ENCODE measurements at places on chromosomes 13 and 19.

DNA sequence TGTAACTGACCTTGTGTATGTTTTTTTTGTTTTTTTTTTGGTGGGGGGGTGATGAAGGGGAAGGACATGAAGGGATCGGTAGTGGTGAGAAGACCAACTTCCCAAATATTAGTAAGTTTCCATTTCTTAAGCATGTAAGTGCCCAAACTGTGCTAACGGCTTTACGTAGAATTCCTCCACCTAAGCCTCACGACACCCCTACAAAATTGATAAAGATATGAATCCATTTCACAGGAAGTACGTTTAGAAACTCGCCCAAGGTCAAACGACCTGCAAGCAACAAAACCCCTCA is 649 bp downstream of the UQCRFS1 start:
- DNase-seq: no peak

DNA sequence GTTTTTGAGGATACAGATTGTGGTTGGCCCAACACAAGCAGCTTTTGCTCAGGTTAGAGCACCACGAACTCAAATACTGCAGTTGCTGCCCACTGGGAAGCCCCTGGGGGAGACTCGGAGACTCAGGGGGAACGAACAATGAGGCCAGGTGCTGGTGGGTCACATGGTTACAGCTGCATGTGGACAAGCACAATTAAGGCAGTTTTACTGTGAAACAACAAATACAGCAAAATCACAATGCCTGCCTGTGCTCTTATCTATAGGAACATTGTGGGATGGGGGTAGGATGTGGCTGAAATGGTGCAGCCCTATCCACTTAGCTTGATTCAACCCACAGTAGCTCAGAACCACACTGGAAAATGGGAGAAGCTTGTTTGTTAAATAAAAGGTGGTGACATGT is 119.7 kb upstream of the SPATA13 start:
- DNase-seq: no peak

DNA sequence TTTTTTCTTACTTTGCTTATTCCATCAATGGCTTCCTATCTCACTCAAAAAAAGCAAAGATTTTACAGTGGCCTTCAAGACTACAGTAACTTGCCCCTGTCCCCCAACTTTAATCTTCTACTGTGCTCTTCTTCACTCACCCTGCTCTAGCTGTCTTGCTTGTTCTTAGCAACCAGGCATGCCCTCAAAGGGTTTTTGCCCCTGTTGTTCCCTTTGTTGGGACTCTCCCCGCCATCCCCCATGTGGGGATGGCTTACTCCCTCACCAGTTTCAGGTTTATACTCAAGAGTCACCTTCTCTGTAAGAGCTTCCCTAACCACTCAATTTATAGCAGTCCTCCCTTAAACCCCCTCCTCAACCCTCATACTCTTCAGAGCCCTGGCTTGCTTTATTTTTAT is 5.4 kb downstream of the MTMR6 start:
- DNase-seq: no peak

DNA sequence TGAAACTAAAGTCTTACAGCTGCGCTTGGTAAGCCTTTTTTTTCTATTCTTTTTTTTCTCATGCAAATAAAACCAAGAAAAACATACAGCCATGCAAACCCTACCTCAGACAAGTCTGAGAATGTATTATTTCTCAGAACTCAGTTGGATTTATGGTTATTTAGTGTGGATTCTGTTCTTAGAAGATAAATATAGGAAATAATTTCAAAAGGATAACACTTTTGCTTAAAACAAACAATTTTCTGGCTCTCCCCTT is 40.7 kb upstream of the TNFSF11 start:
- DNase-seq: no peak

GRCh38 chr19:30393729-30394480 is 21.7 kb downstream of the ZNF536 start:
- DNase-seq: no peak

DNA sequence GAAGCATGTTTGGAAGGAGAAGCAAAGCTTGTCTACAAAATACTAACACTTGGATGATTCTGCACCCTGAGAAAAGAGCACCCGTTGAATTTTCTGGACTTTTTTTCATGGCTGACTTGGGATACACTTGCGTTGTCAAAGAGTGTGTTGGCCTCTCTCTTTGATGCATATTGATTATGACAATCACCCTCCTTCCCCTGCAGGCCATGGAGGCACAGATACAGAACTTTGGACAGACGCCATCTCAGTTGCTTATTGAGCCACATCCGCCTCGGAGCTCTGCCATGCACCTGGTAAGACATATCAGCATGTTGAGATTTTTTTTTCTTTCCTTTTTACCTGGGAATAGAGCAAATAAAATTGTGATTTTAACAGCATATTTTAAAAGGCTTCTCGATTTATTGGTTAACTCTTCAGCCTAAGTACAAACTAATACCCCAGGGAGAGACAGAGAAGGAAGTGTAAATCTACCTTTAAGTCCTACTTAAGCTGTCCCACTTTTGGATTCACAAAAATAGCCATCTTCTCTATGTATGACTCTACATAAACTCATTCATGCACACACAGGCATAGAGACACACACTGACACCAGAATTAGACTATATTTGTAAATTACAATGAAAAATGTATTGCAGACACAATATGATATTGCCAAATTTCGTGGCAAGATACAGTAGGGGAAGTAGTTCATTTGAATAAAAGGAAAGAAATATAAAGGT is 169.7 kb upstream of the MAB21L1 start:
- DNase-seq: no peak

GRCh38 chr19:47610902-47611301 is 2.0 kb downstream of the BICRA start:
- DNase-seq: no peak

- DNase-seq: no peak
These were observed 124.4 kb downstream of the SIPA1L3 start for GRCh38 chr19:38031423-38031770.

- no peak for DNase-seq
These were observed 51.3 kb downstream of the C13orf46 start for GRCh38 chr13:113922412-113923118.

All from LoVo (cell line).